ENCODE measurements at places on chromosomes 1 and 21.

- H3K4me1 ChIP-seq = no peaks in the 10 kb centered on the region
- peaks cover 34% of the 10 kb centered on the region for H3K27me3 ChIP-seq
- no peaks in the 10 kb centered on the region for H3K36me3 ChIP-seq
These were observed 50.8 kb downstream of the CRP start for GRCh38 chr1:159663552-159663951.

- no peak overlapping the region for H3K4me3 ChIP-seq
- no peak for DNase-seq
- H3K27ac ChIP-seq = no peak overlapping the region
These were observed 35.6 kb downstream of the LRRIQ3 start for GRCh38 chr1:74162333-74162732.

DNA sequence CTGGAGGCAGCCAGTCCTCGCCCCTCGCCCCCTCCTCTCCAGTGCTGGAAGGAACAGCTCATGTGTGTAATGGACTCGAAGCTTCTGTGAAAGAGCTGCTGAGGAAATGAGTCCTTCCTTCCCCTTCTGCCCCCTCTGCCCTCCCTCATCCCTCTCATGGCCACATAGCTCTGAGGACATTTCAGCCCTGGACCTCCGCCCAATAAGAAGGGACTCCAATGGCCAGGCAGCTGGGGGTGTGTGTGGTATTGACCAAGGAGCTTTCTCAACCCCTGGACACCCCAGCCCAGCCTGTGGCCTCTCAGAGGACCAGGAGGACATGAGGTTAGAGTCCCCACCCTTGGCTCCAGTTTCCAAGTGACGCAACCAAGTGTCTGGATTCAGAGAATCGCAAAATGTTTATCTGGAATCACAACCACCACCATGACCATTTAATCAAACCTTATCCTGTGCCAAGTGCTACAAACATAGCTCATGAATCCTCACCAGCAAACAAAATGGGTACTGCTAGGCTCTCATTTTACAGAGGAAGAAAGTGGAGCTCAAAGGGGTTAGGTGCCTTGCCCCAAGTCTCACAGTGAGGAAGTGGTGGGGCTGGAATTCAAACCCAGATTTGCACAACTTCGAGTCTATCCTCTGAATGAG, 47.8 kb upstream of the ECE1 start:
- H3K4me3 ChIP-seq = no peak overlapping the region
- no peaks in the 10 kb centered on the region for H3K27me3 ChIP-seq
- H3K36me3 ChIP-seq = peaks cover 31% of the 10 kb centered on the region
- peaks cover 84% of the 10 kb centered on the region for H3K4me1 ChIP-seq

DNA sequence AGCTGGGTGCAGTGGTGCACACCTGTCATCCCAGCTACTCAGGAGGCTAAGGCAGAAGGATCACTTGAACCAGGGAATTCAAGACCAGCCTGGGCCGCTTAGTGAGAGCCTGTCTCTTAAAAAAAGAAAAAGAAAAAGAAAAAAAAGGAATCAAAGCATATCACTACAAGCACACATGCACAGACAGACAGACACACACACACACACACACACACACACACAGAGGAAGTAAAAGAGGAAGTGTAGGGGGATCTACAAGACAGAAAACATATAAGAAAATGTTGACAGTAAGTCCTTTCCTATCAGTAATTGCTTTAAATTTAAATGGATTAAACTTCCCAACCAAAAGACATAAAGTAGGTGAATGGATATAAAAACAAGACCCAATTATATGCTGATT, 180.3 kb downstream of the FAF1 start:
- peaks cover 17% of the 10 kb centered on the region for H3K4me1 ChIP-seq
- H3K27me3 ChIP-seq = no peaks in the 10 kb centered on the region
- H3K4me3 ChIP-seq = no peak overlapping the region
- peaks cover 28% of the 10 kb centered on the region for H3K36me3 ChIP-seq
- no peak overlapping the region for H3K27ac ChIP-seq

- peaks cover 8% of the 10 kb centered on the region for H3K36me3 ChIP-seq
- DNase-seq = no peak
- H3K27ac ChIP-seq = no peak overlapping the region
- no peaks in the 10 kb centered on the region for H3K27me3 ChIP-seq
- peaks cover 31% of the 10 kb centered on the region for H3K4me1 ChIP-seq
These were observed 6.1 kb downstream of the CD101 start for GRCh38 chr1:117007719-117008013.

DNA sequence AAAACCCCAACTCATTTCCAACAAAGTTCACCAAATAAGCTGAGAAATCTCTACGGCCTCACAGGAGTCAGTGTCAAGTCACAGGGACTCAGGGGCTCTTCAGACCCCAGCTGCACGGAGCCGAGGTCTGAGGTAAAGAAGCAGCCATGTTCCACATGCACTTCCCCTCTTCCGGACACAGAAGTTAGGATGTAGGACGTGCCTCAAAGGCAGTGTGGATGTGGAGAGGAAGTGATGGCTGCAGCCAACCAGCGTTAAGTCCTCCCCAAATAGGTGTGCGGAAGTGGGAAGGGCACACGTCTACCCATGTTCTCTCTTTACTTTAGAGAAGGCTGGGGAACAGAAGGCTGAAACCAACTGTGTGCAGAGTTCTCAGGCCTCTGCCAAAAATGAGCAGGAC, 14.6 kb upstream of the NCF2 start:
- no peak overlapping the region for H3K27ac ChIP-seq
- no peak overlapping the region for H3K4me3 ChIP-seq
- DNase-seq = no peak
- H3K4me1 ChIP-seq = peaks cover 3% of the 10 kb centered on the region

- H3K27ac ChIP-seq = no peak overlapping the region
- peaks cover 11% of the 10 kb centered on the region for H3K36me3 ChIP-seq
- DNase-seq = no peak
- H3K27me3 ChIP-seq = no peaks in the 10 kb centered on the region
These were observed 33.5 kb downstream of the UBE2G2 start for GRCh38 chr21:44767834-44768831.
